ENCODE measurements at places on chromosomes 2 and 18.

DNA sequence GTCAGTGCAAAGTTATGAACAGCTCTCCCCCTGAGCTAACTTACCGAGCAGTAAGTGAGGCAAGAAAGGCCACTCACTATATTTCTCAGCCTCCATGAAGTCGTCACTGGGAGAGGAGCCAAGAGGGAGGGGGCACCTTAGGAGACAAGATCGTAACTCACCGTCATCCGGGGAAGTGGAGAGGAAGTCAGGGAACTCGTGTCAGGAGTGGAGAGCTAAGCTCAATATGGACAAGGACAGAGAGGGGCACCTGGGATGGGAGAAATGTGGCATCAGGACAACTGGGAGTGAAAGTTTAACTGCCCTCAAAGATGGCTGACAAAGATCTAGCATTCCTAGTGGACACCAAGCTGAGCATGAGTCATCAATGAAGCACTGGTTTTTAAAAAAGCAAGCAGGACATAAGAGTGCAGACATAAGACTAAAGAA is 37.1 kb downstream of the BCL11A start:
- H3K36me3 ChIP-seq, result no peaks in the 10 kb centered on the region
- H3K4me1 ChIP-seq, result peaks cover 2% of the 10 kb centered on the region
- DNase-seq, result peak; percentile 94

DNA sequence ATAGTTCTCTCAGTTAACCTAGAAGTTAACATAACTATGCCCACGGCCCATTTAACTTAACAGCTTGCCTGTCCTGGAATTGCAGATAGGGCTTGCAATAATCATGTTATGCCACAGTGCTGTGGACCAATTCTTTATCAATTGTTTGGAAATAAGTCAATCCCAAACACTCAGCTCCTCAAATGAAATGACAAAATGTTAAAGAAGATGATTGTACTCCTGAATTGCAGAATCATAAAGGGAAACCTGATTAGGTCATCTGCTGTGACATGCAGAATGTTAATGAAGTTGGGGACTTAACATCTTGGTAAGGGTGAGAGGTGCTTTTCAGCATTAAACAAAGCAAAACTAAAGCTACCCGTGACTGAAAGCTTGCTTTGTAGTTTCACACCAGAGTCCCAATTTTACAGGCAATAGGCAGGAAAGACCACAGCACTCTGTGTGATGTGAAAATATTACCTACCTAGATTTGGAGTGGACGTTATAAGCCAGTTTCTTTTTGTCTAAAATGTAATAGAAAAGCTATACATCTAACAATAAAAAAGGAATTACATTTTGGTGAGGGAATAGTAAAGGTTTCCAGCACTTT is 364.0 kb downstream of the GPD2 start:
- peak overlapping the region; percentile 45 for H3K4me3 ChIP-seq
- no peaks in the 10 kb centered on the region for H3K4me1 ChIP-seq
- DNase-seq, result no peak

DNA sequence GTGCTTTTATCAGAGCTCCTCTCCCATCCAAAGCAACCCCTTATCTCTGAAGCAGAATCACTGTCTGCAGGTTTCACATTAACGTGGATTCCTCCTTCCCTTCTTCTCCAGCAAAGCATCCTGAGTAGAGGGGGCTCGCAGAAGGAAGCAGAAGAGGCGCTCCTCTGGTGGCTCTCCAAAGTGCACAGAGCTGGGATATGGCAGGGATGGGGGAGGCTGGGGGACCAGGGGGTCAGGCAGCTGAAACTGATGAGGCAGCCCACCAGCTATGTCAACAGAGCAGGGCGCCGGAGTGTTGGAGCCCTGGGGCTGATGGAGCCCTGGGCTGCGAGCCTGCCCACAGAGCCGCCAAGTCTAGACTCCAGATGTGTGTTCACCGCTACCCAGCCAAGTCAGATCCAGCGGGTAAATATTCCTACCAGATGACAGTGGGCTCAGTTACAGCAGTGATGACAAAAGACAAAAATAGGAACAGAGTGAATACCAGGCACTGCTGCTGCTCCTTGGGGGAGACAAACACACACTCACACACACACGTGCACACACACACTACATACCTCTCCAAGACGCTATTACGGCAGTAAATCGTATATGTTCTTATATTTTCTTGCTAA is 678.3 kb upstream of the ID2 start:
- peak overlapping the region; percentile 11 for H3K4me3 ChIP-seq
- H3K36me3 ChIP-seq, result no peaks in the 10 kb centered on the region
- H3K27me3 ChIP-seq, result no peaks in the 10 kb centered on the region
- peaks cover 2% of the 10 kb centered on the region for H3K4me1 ChIP-seq
- peak; percentile 62 for DNase-seq
- H3K27ac ChIP-seq, result peak overlapping the region; percentile 35

- peak overlapping the region; percentile 74 for H3K27ac ChIP-seq
- H3K36me3 ChIP-seq, result no peaks in the 10 kb centered on the region
- H3K4me3 ChIP-seq, result no peak overlapping the region
- DNase-seq, result peak; percentile 67
- peaks cover 26% of the 10 kb centered on the region for H3K4me1 ChIP-seq
Measured at GRCh38 chr2:11406958-11407381, 59.0 kb downstream of the E2F6 start.

GRCh38 chr2:74327199-74327598 is 16.0 kb downstream of the SLC4A5 start:
- DNase-seq, result no peak
- H3K4me1 ChIP-seq, result no peaks in the 10 kb centered on the region
- H3K36me3 ChIP-seq, result no peaks in the 10 kb centered on the region
- no peaks in the 10 kb centered on the region for H3K27me3 ChIP-seq

- H3K4me1 ChIP-seq, result no peaks in the 10 kb centered on the region
- no peak overlapping the region for H3K4me3 ChIP-seq
- DNase-seq, result no peak
- no peaks in the 10 kb centered on the region for H3K27me3 ChIP-seq
- H3K36me3 ChIP-seq, result no peaks in the 10 kb centered on the region
- no peak overlapping the region for H3K27ac ChIP-seq
Measured at GRCh38 chr2:2057125-2057721, 273.9 kb downstream of the MYT1L start.

- no peak overlapping the region for H3K4me3 ChIP-seq
- peaks cover 10% of the 10 kb centered on the region for H3K4me1 ChIP-seq
- no peak for DNase-seq
- peaks cover 5% of the 10 kb centered on the region for H3K36me3 ChIP-seq
- no peak overlapping the region for H3K27ac ChIP-seq
Measured at GRCh38 chr2:222922019-222922800, 61.4 kb downstream of the ACSL3 start.

DNA sequence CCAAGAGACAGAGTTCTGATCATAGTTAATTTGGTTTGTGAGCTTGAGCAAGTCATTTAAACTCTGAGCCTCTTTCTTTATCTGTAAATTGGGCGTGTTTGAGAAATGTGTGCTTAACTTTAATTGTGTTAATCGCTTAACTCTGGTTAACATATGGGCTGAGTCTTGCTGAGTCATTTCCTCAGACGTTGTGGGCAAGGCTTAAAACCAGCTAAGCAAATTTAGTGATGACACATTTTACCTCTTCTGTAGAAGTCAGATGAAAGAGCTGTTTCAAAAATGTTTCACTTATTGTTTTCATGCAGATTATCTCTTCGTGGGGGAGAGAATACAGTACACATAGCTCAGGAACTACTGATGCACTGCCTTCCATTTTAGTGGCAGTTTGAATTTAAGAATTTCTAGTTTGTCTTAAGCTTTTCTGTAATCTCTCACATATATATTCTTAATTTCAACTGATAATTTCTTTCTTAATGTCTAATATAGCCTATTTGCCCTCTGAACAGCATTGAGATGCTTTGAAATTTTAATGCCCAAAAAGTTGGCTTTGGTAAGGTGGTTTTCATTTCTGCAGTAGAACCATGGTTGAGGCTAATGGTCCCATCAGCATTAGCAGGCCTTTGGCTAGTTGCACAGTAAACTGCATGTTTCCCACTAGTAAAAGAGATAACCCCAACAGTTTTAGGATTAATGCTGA is 34.9 kb downstream of the RAB10 start:
- peaks cover 5% of the 10 kb centered on the region for H3K4me1 ChIP-seq
- H3K27ac ChIP-seq, result peak overlapping the region; percentile 71
- H3K4me3 ChIP-seq, result no peak overlapping the region
- DNase-seq, result peak; percentile 93

DNA sequence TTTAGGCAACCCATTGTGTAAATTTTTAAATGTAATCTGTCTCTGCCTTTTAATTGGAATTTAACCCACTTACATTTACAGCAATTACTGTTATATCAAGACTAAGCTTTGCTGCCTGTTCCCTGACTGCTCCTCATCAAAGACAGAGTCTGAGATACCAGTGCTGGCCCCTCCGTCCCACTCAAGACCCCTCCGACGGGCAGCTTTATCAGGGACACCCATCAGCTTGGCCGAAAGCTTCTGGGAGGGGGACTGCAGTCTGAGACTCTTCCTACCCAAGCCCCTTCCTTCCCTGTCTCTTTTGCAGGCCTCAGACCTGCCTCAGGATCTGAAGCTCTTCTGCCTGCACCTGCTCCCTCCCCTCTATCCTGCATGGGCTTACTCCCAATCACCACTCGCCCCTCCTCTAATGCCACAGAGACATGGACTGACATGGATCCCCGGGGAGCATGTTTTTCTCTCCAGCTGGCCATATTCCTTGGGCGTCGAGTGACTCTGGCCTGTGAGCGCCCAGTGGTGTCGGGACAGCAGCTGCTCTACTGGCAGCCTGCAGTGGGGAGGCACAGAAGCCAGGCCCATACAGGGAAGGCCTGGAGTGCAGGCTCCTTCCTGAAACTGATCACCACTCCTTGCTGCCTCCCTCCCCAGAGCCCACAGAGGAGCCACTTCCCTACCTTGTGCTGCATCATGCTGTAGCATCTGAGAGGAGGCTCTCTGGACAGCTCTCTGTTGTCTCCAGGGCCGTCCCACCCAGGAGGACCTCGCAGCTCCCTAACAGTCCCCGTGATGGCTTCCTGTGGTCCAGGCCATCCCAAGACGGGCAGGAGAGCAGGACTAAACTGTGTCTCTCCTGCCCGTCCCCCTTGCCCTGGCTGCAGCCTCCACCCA is 3.7 kb upstream of the KIF1A start:
- no peak for DNase-seq
- H3K4me1 ChIP-seq, result no peaks in the 10 kb centered on the region
- no peak overlapping the region for H3K27ac ChIP-seq
- peaks cover 40% of the 10 kb centered on the region for H3K27me3 ChIP-seq

GRCh38 chr2:218727502-218728165 is 17.0 kb downstream of the TTLL4 start:
- H3K4me1 ChIP-seq, result peaks cover 10% of the 10 kb centered on the region
- H3K27ac ChIP-seq, result no peak overlapping the region
- H3K27me3 ChIP-seq, result no peaks in the 10 kb centered on the region
- H3K4me3 ChIP-seq, result no peak overlapping the region
- peak; percentile 48 for DNase-seq

GRCh38 chr2:29644949-29645348 is 276.4 kb downstream of the ALK start:
- no peaks in the 10 kb centered on the region for H3K36me3 ChIP-seq
- no peak for DNase-seq
- H3K4me3 ChIP-seq, result no peak overlapping the region
- H3K4me1 ChIP-seq, result no peaks in the 10 kb centered on the region
- H3K27me3 ChIP-seq, result no peaks in the 10 kb centered on the region
- no peak overlapping the region for H3K27ac ChIP-seq

Data from fibroblast of lung (primary cell).